ENCODE measurements at places on chromosomes 11 and 22.

- no peak for DNase-seq
These were observed 25.1 kb upstream of the ALDH3B2 start for GRCh38 chr11:67699521-67699920.

- DNase-seq: no peak
These were observed 146.0 kb downstream of the OPCML start for GRCh38 chr11:133386262-133386661.

DNA sequence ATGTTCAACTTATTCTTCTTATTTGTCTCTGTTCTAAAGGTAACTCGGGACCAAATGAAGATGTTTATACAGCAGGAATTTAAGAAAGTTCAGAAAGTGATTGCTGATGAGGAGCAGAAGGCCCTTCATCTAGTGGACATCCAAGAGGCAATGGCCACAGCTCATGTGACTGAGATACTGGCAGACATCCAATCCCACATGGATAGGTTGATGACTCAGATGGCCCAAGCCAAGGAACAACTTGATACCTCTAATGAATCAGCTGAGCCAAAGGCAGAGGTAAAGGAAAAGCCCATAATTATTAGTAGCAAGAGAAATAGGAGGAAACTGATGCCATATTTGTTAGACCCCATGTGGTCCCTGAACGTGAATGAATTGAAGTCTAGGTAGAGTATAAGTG, 63.3 kb downstream of the TRIM44 start:
- DNase-seq: no peak

GRCh38 chr22:44366372-44367300, 53.9 kb upstream of the SHISAL1 start:
- no peak for DNase-seq

- DNase-seq: no peak
These were observed 15.3 kb downstream of the OSBPL5 start for GRCh38 chr11:3149852-3150188.

GRCh38 chr11:113384551-113384950, 3.0 kb upstream of the ANKK1 start:
- DNase-seq: no peak

- no peak for DNase-seq
These were observed 28.1 kb upstream of the CREB3L1 start for GRCh38 chr11:46249103-46249937.

- no peak for DNase-seq
These were observed 2.7 kb downstream of the REXO2 start for GRCh38 chr11:114441921-114442320.

GRCh38 chr11:32586576-32587190, 3.1 kb downstream of the EIF3M start:
- no peak for DNase-seq

GRCh38 chr22:32448980-32449379, 15.3 kb downstream of the BPIFC start:
- no peak for DNase-seq

Data from forelimb muscle (tissue), 1 donor.